Small intestine (tissue), 16 donors: ENCODE measurements at places on chromosomes 5 and 9. TPM values are rescaled to one million over a fixed set of nuclear protein-coding genes. Genes with fewer than 3 reads are reported as not detected.
A peak's percentile ranks its signal among the peaks of the same experiment; 100 is the strongest.

Gene SPINK7
- polyA plus RNA-seq = not detected

Gene ERP44
- 43.6 TPM for polyA plus RNA-seq

Gene PAPPA
- 0.27 TPM for polyA plus RNA-seq

Gene DOK3
- polyA plus RNA-seq = 4.1 TPM

Gene PARP8
- 6.5 TPM for polyA plus RNA-seq

GRCh38 chr9:99235069-99235468, 13.0 kb downstream of the SEC61B start:
- no peak for DNase-seq

GRCh38 chr5:15807248-15807647, 307.3 kb downstream of the FBXL7 start:
- no peak for DNase-seq

DNA sequence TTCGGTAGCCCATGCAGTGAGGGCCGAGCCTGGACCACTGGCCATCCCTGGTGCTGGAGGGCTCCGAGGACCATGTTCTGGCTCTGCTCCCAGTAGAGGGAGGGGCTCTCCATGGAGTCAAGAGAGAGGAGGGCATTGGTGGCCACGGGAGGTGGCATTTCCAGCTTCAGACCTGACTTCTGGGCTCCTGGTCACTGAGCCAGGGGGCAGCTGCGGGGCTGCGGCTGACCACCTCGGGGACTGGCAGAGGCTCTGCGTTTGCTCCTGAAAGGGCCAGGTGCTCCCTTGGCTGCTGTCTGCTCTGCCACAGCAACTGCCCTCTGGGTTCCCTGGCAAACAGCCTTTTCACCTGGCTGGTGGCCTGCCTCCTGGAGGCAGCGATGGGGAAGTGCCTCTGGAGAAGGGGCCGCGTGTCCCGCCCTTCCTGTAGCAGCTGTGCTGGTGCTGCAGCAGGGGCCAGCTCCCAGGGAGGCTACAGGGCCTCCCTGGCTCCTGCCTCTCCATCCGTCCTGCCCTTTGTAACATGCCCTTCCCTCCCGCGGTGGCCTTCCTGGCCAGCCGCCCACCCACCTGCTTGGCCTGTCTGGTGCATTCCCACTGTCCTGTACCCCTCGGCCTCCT, 144.6 kb downstream of the CACNA1B start:
- DNase-seq = peak; percentile 5

GRCh38 chr5:114243281-114243971, 118.4 kb upstream of the KCNN2 start:
- DNase-seq = no peak

DNA sequence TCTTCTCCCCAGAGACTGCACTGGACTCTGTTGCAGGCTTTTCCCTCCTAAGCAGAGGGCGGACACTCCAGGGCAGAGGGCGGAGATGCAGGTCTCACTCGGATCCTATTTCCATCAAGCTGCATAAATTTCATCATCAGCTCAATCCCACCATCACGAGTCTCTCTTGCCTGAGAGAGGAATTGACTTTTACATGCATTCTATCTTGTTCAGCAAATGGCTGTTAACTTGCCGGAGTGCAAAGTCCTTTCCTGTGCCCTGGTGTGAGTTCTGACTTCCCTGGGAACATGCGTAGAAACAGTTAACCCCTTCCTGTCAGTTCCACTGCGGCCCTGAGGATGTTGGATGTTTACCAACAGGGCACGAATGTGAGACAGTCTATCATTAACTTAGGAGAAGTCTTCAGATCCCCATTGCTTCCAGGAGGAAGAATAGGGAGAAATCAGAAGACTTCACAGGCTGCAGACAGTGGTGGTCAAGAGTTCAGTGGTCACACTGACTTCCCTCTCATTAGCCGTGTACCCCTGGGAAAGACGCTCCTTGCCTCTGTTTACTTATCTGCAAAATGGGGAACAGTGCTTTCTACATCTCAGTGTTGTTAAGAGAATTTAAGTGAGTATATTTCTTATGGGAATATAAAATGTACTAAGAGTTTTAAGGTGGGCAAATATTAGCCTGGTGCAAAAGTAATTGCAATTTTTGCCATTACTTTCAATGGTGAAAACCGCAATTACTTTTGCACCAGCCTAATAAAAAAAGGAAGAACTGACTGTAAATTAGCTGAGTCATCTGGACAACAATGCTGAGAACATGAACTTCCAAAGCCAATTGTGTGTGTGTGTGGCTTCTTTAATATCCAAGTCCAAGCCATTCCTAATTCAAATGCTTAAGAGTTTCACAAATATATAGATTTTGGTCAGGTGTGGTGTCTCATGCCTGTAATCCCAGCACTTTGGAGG, 248.0 kb downstream of the DRD1 start:
- DNase-seq = peak; percentile 89

- no peak for DNase-seq
These were observed 27.5 kb downstream of the ZNF474 start for GRCh38 chr5:122156724-122157325.
